ENCODE measurements at places on chromosomes 3 and 15.

GRCh38 chr15:89506026-89506686 is 9.8 kb upstream of the RHCG start:
- no peak for DNase-seq

DNA sequence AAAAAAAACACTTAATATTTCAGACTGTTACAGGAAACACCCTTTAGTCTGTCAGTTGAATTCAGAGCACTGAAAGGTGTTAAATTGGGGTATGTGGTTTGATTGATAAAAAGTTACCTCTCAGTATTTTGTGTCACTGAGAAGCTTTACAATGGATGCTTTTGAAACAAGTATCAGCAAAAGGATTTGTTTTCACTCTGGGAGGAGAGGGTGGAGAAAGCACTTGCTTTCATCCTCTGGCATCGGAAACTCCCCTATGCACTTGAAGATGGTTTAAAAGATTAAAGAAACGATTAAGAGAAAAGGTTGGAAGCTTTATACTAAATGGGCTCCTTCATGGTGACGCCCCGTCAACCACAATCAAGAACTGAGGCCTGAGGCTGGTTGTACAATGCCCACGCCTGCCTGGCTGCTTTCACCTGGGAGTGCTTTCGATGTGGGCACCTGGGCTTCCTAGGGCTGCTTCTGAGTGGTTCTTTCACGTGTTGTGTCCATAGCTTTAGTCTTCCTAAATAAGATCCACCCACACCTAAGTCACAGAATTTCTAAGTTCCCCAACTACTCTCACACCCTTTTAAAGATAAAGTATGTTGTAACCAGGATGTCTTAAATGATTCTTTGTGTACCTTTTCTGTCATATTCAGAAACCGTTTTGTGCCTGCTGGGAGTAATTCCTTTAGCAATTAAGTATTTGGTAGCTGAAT is 17.9 kb downstream of the TMEM43 start:
- no peak for DNase-seq

- DNase-seq: no peak
Measured at GRCh38 chr3:183359036-183359435, 69.4 kb downstream of the MCF2L2 start.

DNA sequence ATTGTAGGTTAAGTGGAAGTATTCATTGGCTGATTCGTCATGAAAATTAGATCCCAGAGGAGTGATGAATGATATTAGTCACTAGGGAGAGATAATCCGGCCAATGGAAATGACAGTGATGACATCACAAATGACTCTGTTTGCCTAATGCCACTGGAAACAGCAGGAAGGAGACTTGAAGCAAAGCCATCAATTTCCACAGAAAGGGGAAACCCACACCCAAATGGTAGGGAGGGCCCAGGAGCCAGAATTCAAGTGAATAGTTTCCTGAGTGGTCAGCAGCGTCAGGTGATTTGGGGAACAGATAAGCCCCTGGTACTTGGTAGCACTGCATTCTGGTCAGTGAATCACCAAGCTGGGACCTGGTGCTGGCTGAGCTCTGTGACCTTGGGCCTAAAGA is 3.3 kb upstream of the ADAMTS9 start:
- no peak for DNase-seq

DNA sequence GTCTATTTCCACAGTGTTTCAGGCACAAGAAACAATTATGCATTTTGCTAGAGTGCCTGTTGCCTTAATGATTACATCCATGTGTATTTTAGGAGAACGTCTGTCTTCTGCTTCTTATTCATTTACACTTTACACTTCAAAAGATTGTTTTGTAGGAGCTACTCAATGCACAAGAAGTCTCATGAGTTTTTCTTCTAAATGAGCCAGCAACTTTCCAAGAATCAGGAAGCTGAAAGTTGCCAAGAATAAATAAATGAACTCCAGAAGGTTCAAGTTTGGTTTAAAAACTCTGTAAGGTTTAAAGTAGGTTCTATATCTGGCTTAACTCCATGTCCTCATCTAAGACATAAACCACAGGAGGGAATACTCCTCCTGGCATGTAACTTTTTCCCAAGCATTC is 103.8 kb upstream of the ADPGK start:
- no peak for DNase-seq

- DNase-seq: no peak
Measured at GRCh38 chr15:99749386-99749785, 16.1 kb upstream of the LYSMD4 start.

GRCh38 chr3:153528473-153528872 is 366.4 kb downstream of the RAP2B start:
- DNase-seq: no peak

- no peak for DNase-seq
Measured at GRCh38 chr3:142056656-142057330, 92.6 kb downstream of the TFDP2 start.

GRCh38 chr3:115627180-115628074 is 4.1 kb downstream of the GAP43 start:
- no peak for DNase-seq

DNA sequence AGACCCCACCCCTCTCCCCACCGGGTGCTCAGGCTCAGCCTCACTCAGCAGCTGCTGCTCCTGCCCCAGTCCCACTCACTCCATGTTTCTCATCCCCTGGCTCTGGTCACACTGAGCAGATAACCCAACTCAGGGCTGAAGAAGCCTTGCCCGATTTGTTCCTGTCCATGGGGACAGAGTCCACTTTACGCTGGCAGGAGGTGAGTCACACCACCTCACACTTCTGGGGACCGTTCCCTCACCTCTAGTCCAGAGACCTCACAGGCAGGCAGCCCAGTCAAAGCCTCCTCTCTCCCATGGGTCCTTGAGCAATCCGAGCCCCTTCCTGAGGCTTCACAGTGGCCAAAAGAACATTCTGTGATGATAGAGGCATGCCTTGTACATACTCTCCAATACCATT is 1.4 kb downstream of the CIDEC start:
- DNase-seq: no peak
